ENCODE measurements at places on chromosomes 7 and 10.
A peak's percentile ranks its signal among the peaks of the same experiment; 100 is the strongest.

DNA sequence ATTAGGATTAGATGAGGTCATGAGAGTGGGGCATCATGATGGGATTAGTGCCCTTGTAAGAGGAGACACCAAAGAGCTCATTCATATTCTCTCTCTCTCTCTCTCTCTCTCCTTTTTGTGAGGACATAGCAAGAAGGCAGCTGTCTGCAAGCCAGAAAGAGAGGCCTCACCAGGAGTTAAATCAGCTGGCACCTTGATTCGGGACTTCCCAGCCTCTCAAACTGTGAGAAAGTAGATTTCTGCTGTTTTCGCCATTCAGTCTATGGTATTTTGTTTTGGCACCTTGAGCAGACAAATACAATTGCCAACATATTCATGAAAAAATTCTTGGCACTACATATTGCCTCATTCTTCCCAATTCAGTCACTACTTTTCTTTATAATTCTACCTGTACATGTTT is 20.6 kb upstream of the ATAD1 start:
- DNase-seq = no peak

DNA sequence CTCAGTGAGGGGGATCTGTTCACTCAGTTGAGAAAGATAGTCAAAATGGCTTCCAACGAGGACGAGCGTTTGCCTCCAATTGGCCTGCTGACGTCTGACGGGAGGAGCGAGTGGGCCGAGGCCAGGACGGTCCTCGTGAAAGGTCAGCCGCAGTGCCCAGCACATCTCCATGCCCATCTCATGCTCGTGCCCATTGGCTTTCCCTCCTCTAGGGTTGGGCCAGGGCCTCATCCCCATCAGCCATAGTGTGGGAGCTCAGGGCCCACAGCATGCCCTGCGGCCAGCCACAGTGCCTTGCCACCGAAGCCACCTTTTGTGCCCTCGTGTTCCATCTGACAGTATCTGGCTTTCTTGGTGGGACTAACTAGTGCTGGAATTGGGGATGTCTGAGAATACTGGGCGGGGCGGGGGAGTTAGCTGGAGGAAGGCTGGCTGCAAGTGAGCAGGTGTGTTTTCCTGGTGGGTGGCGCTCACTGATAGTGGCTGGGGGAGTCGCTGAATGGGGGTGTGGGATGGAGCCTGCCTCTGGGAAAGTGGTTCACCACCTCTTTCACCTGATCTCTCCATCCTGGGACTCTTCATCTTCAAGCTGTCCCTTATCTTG is 13.9 kb downstream of the CHAT start:
- no peak for DNase-seq

DNA sequence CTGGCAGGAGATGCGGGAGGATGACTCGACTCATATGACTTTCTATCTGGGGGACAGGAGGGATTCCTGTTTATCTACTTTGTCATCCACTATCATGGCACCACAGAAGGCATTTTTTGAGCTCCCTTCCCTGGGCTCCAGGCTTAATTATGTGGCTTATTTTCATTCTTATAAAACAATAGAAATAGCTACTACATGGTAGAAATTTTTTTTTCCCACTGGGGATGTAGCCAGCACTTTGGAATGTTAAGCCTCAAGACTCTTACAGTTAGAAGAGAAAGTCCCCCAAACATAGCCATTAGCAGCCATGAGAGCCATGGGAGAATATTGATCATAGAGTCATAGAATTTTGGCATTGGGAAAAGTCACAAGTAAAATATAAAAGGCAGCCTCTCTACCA is 14.6 kb upstream of the FAM180A start:
- DNase-seq = no peak

DNA sequence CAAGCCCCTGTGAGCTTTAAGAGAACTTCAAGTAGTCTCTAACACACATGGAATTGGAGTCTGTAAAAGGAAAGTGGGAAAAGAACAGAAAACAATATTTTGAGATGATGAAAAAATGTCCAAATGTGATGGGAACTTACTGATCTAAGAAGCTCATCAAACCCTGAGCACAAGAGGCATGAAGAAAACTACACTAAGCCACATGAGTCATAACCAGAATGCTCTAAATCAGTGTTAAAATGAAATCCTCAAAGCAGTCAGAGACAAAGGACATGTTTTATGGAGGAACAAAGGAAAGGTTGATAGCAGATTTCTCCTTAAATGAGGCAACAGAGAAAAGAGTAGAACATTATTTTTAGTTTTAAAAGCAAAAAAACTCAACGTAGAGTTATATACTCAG is 37.2 kb downstream of the ZNF33A start:
- no peak for DNase-seq

GRCh38 chr10:12250181-12250580 is 54.2 kb downstream of the CDC123 start:
- DNase-seq = no peak

DNA sequence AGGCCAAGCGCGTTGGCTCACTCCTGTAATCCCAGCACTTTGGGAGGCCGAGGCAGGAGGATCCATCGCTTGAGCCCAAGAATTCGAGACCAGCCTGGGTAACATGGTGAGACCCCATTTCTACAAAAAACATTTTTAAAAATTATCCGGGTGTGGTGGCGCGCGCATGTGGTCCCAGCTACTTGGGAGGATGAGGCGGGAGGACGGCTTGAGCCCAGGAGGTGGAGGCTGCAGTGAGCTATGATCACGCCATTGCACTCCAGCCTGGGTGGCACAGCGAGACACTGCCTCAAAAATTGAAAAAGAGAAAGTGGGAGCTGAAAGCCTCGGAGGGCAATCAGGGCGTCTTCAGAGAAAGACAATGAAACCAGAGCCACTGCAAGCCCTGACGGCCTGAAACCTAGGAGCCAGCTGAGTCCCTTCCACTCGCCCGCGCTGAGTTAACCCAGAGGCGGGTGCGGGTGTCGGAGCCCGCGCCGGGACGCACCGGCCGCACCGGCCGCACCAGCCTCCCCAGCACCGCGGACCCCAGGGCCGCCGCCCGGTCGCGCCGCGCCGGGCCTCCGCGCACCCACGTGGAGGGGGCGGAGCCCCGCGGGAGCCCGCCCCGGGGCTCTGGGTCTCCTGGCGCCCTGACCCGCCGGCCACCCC is 22.4 kb downstream of the ZFAND2A start:
- DNase-seq = no peak

DNA sequence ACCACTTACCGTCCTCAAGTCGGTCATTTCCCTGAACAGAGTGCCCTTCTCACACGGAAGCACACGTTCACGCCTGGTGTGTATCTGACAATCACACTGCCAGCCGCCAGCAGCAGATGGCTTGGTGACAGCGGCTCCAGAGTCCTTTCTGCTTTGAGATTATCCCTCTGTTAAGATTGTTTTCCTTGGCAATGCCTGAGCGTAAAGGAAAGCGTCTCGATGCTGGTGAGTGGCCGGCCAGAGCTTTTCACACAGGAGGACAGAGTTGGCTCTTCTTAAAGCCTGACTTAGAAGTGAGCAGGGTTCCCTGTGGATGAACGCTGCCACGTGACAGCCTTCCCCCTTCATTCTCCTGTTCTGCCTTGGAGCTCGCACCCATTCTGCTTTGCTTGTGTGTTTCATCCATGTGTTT is 22.1 kb upstream of the PRKAR1B start:
- no peak for DNase-seq

DNA sequence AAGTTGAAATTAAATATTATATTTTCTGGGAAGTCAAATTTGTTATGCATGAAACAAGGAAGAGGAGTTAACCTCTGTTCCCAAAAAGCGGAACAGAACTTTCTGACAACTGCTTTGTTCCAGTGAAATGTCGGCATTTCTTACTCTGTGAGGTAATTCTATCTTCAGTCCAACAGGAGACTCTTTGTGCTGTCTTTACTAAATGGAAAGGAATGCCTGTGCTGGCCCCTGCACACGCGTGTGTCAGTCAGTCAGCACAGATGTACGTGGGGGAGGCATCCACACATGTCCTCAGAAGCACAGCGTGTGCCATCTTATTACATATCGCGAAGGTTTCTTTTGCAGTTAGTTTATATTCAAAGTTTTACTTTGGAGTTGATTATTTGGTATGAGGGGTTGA is 37.5 kb downstream of the NET1 start:
- DNase-seq = no peak

DNA sequence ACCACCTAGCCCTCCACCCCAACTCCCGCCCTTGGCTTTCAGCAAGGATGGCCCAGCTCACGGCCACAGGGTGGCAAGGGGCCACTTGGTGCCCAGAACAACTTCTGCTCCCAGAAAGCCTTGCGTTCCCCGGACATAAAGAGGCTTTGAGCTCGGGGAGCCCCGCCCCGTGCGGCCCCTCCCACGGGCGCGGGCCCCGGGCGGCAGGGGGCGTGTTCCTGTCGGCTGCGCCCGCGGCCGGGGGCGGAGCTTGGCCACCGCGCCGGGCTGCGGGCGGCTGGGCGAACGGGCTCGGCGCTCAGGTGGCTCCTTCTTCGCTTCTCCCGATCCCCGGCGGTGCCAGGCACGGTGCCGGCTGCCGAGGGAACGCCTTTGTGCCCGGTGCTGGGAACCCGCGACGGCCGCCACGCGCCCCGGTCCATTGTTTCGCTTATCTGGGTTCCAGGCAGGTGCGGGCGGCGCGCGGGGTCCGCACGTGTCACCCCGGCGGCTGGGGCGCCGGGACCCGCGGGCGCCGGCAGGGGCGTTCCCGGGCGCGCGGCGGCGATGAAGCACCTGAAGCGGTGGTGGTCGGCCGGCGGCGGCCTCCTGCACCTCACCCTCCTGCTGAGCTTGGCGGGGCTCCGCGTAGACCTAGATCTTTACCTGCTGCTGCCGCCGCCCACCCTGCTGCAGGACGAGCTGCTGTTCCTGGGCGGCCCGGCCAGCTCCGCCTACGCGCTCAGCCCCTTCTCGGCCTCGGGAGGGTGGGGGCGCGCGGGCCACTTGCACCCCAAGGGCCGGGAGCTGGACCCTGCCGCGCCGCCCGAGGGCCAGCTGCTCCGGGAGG is at the start of gene NFE2L3:
Gene NFE2L3 (plus strand): TSS at position 246 of the 829 bp plus-strand sequence. CDS start 301 bp downstream, at position 547.
- no peak for DNase-seq

GRCh38 chr10:35216303-35216905 is 89.8 kb downstream of the CREM start:
- DNase-seq = no peak

DNA sequence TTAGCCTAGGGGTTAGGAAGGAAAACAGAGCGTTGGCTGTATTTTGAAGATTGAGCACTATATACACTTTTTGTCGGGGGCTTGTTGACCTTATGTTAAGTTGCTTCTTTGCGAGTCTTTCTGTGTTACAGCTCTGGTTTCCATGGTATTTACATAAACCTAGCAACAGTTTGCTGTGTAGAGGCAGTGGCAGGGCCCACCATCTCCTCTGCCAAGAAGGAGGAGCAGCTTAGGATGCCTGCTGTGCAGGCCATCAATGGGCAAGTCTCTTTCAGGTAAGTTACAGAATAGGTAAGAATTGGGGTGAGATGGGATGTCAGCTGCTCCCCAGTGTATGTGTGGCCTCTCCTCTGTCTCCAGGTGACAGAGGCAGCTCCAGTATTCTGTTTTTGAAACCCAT is 485.5 kb downstream of the LRMDA start:
- DNase-seq = no peak

DNA sequence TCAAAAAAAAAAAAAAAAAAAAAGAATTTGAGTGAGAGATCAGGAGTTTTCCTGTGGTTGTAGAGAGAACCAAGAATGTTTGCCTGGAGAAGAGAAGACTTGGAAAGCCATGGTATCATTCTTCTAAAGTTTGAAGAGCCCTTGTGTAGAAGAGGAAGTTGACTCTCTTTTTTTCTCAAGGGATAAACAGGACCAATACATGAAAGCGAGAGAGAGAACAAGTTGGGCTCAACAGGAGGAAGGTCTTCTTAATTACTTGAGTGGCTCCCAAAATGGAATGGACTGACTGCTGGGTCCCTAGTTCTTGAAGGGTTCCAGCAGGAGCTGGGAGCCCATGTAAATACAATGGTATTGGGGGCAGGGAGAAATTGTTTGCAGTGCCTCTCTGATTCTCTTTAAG is 173.3 kb upstream of the ADO start:
- no peak for DNase-seq

DNA sequence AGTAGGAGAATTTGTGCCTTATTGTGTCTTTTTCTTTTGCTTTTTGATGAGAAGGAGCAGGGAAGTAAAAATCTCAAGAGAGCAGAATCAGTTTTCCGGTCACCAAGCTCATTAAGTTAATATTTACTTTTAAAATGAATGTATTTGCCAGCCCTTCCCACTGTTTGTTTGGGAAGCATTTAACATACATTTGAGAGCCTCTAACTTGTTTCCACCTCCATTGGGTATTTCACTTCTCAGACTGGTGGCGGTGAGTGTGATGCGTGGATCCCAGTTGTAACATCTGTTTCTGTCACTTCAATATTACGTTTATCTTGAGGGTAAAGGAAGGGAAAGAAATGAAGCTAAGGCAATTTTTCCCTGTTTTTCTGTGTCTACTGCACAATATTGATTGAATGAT is 22.8 kb downstream of the CDK14 start:
- peak; percentile 22 for DNase-seq

GRCh38 chr7:85023066-85023712 is 163.7 kb downstream of the SEMA3D start:
- DNase-seq = no peak

- DNase-seq = no peak
These were observed 67.9 kb upstream of the OGDHL start for GRCh38 chr10:49830016-49830415.

DNA sequence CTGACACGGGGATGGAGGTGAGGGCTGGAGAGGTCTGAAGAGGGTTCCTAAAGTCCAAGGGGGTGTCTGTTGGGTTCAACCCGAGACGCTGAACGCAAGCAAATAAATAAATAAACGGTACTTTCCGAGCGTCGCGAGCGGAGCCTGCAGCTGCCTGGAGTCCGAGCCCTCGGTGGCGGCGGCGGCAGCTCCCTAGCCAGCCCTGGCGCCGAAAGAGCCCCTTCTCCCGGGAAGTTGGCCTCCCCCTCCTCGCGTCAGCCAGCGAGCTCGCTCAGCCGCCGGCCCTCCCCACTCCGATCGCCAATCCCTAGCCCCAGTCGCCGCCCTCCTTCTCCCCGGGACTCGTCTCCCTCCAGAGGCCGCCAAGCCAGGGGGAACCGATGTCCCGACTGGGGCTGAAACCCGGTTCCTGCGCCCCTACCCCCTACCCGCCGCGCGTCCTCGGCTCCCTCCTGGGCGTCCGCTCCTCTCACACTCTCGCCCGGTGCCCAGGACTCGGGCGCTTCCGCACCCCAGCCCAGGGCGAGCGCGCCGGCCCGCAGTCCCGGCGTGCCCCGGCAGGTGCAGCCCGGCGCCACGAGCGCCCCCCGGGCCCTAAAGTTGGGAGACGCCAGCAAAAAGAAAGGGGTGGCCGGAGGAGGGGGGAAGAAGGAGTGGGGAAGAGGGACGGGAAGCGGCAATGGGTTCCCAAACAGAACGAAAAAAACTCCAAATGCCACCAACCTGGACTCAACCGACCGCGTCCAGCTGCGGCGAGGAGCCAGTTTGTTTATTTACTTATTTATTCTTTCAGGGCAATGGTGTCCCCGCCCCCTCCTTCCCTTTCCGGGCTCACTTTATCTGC is at the start of gene GFRA1:
Gene GFRA1 (minus strand): TSS at position 767 of the 844 bp plus-strand sequence. CDS start 1,177 bp downstream, outside the sequence.
- DNase-seq = no peak

DNA sequence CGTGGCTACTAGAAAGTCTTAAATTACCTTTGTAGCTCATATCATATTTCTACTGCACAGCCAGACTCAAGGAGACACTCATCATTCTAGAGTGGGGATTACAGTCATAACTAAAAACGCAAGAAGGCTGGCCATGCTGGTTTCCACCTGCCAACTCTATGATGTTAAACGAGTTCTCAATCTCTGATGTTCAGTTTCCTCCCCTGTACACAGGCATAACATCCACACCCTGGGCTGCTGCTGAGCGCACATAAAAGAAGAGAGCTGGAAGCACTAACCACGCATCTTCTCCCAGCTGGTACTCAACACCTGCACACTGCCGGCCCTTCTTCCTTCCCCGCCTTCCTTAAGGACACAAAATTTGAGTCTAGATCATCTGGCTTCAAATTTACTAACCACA is 60.5 kb downstream of the SORBS1 start:
- no peak for DNase-seq
